SIG-M5 (cell line): ENCODE measurements at places on chromosomes 2 and 18.

DNA sequence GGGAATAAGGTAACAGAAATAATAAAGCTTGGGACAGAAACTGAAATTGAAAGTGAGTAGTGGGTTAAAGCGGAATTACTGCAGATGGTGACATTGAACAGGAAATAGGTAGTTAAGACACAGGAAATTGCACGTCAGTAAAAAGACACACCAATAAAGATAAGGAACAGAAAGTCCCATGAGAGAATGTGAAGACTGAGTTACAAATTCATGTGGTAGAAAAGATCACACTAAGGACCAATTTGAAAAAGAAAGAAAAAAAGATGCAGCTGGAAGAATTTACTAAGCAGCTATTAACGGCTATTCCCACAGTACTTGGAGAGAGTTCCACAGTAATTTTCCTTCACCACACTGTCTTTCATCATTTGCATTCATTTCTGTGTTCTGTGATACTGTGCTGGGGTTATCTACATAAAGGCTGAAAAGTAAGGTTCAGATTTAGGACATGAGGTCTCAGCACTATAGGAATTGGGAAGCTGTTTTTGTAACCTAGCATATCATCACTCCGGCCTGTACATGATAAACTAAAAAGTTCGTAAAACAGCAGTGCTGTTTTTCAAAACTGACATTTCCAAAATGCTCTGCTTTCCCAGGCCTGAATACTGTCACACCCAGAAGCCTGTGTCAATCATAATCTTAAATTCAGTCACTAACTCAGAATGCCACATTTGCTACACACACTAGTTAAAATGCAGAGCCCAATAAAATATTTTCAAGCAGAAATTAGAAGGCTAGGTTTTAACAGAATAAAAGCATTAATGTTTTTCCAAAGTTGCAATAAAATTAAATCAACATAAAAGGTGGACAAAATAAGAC lies 42.9 kb downstream of the SRBD1 start:
- DNase-seq, result peak; percentile 97

DNA sequence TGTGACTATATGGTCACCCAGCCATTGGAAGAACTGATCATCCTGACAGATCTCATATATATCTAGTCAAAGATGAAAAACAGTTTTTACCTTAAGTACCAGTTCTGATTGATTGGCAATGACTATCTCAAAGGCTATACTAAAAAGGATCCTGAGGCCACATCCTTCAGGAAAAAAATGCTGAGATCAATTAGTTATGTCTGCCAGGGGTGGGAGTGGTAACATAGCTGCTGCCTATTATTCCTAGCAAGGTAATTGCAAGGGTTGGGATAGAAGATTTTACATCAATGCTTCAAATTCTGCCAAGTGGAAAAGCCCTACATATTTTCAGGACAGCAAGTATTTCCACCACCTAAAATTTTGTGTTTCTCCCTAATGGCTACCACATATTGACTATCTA lies 114.7 kb downstream of the C1D start:
- DNase-seq, result no peak

- no peak for DNase-seq
These were observed 161.6 kb downstream of the LCLAT1 start for GRCh38 chr2:30608643-30609042.

DNA sequence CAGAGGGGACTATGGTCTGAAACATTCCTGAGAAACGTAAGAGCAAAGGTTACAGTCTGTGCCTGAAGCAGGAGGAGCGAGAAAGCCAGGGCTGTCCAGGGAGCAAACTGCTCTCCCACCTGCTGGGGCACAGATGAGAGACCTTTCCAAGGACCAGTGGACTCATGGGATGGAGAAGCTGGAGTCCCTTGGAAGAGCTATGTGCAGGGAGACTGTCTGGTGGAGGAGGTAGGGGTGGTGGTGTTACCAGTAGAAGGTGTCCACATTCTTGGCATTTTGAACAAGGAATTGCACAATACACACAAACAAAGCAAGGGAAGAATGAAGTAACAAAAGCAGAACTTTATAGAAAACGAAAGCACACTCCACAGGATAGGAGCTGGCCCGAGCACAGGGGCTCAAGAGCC lies 97.9 kb upstream of the CYRIA start:
- peak; percentile 27 for DNase-seq

GRCh38 chr2:328761-329160 lies 40.9 kb upstream of the ALKAL2 start:
- no peak for DNase-seq

DNA sequence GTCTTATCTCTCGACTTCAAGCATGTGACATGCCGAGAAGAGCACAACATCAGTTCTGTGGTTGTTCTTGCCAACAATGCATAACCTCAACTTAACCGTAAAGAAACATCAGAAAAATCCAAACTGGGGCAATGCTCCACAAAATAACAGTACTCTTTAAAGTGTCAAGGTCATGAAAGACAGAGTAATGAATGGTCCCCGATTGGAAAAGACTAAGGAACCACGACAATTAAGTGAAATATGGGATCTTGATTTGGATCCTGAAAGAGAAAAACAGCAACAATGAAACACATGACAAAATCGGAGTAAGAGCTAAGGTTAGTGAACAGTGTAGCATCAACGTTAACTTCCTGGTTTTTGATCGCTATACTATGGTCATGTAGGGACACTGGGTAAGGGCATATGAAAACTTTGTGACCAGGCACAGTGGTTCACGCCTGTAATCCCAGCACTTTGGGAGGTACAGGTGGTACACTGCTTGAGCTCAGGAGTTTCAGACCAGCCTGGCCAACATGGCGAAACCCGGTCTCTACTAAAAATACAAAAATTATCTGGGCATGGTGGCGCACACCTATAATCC lies 55.2 kb downstream of the UNC50 start:
- no peak for DNase-seq

GRCh38 chr18:77110400-77110799 lies 22.2 kb downstream of the MBP start:
- no peak for DNase-seq

DNA sequence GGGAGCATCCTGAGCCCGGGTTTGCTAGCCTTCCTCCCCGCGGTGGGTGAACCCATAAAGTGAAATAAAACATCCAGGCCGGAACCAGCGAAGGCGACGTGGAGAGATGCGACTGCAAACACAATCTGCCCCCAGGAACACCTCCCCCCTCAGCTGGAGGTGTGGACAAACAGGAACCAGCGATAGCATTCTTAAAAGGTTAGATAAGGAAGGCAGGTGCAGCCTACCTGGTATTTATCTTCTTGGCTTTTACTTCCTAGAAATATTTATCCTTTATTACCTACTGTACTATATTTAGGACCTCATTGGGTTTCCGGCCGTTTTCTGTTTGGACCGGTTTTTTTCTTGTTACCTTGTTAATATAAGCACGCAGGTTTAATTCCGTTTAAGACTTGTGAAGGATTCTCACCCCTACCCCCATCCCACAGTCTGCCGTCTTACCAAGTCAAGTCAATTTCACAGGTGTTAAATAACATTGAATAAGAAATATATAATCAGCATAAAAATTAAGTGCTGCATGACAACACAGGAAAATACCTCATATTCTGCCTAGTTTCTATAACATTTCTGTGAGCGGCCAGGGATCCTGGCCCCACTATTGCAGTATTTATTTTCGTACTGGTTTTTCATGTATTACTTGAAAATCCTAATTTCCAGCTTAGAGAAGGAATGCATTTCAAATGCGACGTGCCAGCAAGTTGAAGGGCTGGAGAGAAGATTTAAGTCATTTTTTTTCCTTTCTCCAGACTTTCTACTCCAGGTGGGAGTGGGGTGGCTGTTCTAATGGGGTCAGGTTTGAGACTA lies 224.0 kb upstream of the ID2 start:
- DNase-seq, result no peak

DNA sequence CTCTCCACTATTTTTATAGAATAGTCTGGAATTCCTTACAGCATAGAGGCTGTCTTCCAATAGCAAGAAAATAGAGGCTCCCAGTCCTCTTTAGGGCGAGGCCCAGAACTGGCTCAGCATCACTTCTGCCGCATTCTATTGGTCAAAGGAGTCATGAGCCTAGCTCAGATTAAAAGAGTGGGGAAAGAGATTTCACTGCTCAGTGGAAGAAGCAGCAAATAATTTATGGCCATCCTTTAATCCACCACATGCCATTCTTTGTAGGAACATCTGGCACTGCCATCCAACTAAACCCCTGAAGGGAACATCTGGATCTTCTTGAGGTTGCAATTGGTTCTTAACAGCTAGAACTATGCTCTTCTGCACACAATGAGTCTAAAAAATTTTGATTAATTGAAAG lies 43.4 kb upstream of the NEUROD1 start:
- no peak for DNase-seq

DNA sequence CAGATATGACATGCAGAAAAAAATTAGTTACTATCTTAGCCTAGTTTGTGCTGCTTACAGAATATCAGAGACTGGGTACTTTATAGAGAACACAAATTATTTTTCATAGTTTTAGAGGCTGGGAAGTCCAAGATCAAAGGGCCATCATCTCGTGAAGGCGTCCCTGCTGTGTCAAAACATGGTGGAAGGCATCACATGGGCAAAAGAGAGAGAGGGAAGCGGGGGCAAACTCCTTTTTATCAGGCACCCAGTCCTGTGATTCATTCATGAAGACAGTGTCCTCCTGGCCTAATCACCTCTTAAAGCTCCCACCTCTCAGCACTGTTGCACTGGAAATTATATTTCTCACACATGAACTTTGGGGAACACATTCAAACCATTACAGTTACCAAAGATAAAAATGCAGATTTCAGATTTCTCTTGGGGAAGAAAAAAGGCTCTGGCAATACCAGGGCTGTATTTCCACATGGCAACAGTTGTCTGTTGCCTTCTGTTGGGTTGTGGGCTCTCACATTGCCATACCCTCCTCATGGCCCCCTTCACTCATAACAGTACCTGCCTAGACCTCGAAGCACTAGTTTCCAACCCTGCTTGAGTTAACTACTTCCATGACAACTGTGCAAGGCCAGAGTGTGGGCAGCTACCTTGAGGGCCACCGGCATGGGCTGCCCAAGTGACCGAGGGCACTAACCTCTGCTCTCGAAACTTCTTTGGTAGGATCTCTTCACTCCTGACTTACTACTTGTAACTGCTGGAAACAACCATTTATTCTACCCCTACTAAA lies 2.7 kb upstream of the ACTR3 start:
- no peak for DNase-seq

GRCh38 chr2:39538718-39539117 lies 101.6 kb upstream of the MAP4K3 start:
- DNase-seq, result no peak

DNA sequence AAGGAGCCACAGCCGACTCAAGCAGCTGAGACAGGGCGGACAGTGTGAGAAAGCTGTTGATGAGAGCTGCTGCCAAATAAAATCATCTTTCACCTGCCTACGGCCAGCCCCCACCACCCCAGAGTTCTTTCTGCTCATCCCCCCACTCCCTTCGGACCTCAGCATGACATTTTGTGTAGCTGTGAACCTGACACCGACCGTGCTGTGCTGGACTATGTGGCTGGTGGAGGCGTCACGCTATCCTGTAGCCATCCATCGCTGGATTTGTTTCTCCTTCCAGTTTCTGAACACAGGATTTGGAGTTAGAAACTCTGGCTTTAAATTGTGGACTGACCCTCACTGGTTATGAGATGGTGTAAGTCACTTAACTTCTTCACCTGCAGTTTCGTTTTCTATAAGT lies 317.3 kb downstream of the DCDC2C start:
- DNase-seq, result no peak

DNA sequence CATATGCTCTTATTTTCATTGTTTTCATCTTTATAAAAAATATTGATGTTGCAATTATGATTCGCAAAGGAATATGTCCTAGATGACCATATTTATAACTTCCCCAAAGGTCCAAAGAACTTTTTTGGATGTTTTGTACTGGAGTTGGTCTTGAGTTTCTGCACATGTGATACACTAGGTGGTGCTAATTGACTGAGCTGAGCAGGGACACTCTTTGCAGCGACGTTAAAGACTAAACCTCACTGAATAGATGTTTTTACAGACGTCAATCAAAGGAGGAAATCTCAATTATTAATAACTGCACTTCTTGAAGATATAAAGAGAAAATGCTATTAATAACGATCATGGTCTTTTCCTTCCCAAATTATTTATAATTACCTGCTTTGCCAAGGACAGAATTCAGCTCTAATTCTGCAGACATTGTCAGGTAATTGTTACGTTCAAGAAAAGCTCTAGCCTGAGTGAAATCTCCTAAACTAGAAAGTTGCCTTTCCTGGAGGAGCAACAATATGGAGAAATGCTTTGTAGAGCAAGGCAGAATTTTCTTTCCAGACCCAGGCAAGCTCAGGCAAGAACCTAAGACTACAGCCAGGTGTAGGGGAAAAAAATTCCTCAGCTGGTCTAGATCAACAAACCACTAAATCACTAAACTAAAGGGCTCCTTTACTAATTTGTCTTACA lies 119.3 kb upstream of the RBBP8 start:
- DNase-seq, result no peak

- no peak for DNase-seq
These were observed 985 bp downstream of the ILKAP start for GRCh38 chr2:238202326-238203093.

DNA sequence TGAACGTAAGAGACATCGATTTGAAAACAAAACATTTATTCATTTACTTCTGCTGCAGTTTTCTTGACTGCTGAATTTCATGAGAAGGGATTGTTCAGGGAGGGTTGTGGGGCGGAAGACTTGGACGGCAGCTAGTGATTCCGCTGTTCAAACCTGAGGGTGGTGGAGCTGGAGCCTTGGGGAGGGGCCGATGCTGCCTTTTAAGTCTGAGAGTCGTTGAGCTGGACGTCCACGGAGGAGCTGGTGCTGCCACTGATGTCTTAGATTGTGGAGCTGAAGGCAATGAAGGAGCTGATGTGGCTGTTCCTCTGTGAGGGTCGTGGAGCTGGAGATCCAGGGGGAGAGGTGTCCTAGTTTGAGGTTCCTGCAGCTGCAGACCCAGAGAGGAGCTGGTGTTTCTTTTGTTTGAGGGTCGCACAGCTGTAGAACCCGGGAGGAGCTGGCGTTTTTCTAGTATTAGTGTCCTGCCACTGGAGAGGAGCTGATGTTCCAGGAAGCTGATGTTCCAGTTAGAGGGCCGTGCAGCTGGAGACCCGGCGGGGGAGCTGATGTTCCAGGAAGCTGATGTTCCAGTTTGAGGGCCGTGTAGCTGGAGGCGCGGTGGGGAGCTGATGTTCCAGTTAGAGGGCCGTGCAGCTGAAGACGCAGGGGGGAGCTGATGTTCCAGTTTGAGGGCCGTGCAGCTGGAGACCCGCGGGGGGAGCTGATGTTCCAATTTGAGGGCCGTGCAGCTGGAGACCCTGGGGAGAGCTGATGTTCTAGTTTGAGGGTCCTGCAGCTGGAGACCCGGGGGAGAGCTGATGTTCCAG lies 150.9 kb downstream of the RTP5 start:
- no peak for DNase-seq

DNA sequence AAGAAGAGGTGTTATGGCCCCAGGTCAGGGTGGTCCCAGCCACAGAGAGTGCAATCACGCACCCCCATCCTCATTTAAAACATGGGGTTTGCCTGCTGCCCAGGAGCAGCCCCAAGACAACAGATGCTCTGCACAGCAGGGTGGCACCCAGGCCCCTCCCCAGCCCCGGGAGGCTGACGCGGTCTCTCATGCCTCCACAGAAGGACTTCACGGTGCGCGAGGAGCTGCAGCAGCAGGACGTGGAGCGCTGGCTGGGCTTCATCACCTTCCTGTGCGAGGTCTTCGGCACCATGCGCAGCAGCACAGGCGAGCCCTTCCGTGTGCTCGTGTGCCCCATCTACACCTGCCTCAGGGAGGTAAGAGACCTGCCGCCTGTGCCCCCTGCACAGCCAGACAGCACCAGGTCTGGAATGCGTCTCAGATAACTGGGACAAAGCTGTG lies 133.7 kb downstream of the SMAD7 start:
- DNase-seq, result no peak
